Fibroblast of skin of left biceps (primary cell): ENCODE measurements at places on chromosomes 1 and 21.

DNA sequence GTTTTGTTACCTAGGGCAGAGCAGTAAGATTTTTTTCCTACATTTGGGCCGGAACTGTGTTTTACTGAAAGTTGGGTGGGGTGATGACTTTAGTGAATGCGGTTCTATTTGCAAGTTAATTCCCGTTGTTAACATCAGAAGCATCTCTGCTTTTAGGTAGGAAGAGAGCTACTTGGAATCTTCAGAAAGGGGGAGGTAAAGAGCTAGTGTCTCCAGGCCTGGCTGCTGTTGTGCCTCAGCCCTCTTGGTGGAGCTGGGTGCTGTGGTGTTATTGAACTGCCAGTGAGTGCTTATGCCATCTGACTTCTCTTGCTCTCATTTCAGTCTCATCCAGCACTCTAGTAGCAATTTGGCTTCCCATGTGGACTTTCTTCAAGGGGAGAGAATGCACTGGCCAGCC lies 3.4 kb downstream of the KDM4A start:
- DNase-seq, result no peak

DNA sequence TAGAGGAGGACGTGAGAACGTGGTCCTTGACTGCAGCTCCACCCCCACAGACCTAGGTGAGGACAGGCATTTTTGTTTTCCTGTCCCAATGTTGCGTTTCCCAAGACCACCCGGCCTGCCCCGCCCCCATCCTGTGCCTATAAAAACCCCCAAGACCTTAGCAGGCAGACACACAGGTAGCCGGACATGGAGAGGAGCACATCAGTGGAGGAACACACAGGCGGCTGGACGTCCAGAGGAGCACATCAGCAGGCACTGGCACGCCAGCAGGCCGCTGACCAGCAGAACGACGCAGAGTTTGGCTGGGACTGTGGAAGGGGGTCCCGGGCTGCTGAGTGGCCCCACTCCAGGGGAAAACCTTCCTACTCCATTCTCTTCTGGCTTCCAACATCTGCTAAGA lies 12.7 kb upstream of the HMGCL start:
- DNase-seq, result no peak

- DNase-seq, result peak; percentile 98
Observed at GRCh38 chr1:7299329-7299799, 471.7 kb upstream of the VAMP3 start.

DNA sequence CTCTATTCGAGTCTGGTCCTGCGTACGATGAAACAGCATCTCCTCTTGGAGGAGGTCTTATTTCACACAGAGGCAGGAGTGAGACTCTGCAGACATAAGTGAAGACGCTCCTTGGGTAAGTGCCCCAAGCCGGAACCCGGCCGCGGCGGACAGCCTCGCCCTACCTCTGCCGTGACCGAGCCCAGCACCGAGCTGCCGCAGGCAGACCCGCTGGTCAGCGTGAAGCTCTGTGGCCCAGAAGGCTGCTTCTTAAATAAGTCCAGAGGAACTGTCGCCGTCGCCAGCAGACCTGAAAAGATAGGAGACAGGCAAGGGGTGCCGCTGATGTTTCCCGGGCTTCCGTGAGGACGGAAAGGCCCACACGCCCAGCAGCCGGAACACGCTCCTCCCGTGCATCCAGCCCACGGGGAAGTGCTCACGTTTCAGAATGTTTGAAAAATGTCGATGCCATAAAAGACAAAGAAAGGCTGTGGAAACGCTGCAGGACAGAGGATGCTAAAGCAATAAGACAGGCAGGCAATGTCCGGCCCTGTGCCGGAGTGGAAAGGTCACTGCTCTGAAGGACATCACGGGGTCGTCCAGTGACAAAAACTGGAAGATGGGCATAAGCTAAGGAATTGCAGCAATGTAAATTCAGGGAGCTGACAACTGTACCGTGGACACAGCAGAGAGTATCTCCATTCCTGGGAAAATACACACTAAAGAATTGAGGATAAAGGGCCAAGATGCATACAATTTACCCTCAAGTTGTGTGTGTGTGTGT lies 28.5 kb upstream of the PRDM15 start:
- no peak for DNase-seq

- no peak for DNase-seq
Observed at GRCh38 chr1:200030791-200031190, 3.3 kb downstream of the NR5A2 start.

GRCh38 chr1:39132505-39133339 lies 71.8 kb upstream of the MACF1 start:
- DNase-seq, result no peak

DNA sequence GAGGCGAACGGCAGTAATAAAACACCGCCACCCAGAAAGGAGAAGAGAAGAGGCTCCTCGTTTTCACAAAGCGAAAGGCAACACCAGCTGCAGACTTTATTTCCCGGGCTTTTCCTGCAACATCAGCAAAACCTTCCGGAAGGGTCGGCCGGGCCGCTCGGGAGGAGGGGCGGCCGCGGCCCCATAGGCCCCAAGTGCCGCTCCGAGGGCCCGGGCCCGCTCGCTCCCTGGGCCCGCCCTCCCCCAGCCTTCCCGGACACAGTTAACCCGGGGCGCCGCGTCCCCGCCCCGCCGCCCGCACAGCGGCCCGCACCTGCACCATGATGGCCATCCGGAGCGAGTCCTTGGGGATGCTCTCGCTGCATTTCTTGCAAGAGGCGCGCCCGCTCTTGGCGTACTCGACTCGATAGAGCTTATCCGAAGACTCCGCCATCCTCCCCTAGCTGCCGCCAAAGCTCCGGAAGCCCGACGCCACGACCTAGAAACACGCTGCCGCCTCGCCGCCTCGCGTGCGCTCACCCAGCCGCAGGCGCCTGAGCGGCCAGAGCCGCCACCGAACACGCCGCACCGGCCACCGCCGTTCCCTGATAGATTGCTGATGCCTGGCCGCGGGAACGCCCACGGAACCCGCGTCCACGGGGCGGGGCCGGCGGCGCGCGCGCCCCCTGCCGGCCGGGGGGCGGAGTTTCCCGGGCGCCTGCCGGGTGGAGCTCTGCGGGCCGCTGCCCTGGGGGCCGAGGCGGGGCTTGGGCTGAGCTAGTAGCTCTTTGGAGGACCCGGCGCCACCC lies at the start of gene PARP1:
Gene PARP1 (minus strand): TSS at position 597 of the 788 bp plus-strand sequence. CDS start 164 bp downstream, at position 433.
- DNase-seq, result peak; percentile 61

DNA sequence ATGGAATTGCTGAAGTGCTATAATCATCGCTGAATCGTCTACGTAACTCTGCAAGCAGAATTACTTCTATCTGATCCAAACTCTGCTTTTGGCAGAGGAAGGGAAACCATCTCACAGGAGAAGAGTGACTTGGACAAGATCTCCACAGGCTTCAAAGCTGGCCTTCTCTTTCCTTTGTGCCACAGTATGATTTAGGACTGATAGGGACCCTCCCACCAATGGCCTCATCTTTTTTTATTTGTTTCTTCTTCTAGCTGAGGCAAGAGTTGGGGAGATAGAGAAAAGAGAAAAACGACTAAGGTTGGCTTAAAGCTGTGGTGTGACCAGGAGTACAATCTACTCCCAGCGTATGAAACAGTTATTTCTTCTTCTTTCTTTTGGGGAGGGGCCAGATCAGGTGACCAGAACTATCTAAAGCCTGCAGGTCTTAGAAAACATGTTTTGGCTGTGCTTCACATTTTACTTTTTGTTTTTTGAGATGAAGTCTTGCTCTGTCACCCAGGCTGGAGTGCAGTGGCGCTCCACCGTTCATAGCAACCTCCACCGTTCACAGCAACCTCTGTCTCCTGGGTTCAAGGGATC lies 35.0 kb downstream of the ZNF496 start:
- DNase-seq, result no peak

- no peak for DNase-seq
Observed at GRCh38 chr1:230808281-230808872, 59.9 kb downstream of the C1orf198 start.

GRCh38 chr1:20158358-20159070 lies 19.4 kb downstream of the PLA2G2F start:
- no peak for DNase-seq

- DNase-seq, result peak; percentile 39
Observed at GRCh38 chr1:61491497-61491896, 233.4 kb downstream of the TM2D1 start.

DNA sequence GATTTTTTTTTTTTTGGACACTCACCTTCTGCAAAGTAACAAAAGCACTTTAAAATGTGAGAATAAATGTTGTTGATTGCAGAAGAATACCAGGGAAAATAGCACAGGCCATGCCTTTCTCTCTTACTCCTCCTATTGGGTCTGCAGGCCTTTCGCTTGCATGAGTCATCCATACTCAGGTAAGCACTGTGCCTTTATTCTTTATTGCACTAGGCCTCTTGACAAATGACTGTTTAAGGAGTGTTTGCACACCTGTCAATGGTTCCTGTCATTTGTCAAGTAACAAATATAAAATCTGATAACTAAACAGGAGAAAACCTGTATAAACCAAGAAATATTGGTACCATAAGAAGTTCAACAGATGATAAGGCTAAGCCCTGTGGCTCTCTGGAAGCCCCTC lies 106.5 kb downstream of the RGS7 start:
- no peak for DNase-seq

DNA sequence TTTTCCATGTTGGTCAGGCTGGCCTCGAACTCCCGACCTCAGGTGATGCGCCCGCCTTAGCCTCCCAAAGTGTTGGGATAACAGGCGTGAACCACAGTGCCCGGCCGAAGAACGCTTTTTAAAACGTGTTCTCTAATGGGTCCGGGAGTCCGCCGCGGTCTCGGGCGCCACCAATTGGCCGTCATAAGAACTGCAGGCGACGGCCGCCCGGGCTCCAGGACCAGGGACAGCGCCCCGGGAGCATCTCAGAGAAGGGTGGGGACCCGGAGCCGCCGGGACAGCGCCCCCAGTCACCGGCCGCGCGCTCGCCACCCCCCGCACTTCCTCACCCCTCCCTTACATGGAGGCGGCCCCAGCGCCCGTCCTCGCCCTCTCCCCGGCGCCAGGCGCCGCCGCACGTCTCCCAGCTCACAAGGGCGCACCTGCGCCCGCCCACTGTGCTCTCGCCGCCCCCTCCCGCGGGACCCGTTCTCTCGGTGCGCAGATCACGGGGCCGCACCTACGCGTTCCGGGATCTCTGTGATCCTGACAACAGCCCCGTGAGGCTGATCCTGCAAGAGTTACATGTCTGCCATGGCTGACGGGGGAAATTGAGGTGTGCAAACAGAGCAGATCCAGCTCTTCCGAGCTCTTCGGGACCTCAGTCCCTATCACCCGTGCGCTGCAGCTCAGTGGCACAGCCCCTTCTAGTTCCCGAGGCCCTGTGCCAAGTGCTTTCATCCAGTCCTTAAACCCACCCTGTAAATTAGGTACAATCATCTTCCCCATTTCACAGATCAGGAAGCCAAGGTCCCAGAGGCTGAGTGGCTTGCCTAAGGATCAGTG lies 9.8 kb downstream of the RAP1GAP start:
- no peak for DNase-seq

GRCh38 chr21:45333583-45334121 lies 46.0 kb upstream of the POFUT2 start:
- no peak for DNase-seq

DNA sequence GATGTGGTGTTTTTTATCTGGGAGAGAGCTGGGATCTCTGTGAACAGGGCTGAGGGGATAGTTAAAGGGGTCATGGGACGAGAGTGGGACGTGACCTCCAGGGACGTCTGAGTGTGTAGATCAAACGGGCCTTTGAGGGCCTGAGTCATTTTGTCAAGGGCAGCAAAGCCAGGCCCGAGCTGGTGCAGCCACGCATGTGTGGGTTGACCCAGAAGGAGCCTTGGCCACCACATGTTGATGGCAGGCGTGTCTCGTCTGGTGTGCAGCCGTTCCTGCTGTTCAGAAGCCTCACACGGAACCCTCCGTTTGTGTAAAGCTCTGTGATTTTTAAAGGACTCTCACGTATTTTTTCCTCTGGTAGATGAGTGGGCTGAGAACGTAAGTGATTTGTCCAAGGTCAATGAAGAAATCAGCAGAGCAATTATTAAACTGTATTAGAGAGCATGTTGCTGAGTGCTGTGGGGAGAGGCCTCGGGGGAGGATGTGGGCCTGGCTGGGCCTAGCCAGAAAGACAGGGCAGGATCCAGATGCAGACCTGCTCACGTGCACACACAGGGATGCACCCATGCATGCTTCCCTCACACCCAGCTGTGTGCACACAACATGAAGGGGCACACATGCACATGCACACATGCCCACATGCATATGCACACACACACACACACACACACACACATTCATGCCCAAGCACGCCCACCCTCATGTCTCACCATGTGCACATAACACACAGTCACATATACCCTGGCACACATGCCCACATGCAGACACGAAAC lies 89.8 kb downstream of the AJAP1 start:
- no peak for DNase-seq

DNA sequence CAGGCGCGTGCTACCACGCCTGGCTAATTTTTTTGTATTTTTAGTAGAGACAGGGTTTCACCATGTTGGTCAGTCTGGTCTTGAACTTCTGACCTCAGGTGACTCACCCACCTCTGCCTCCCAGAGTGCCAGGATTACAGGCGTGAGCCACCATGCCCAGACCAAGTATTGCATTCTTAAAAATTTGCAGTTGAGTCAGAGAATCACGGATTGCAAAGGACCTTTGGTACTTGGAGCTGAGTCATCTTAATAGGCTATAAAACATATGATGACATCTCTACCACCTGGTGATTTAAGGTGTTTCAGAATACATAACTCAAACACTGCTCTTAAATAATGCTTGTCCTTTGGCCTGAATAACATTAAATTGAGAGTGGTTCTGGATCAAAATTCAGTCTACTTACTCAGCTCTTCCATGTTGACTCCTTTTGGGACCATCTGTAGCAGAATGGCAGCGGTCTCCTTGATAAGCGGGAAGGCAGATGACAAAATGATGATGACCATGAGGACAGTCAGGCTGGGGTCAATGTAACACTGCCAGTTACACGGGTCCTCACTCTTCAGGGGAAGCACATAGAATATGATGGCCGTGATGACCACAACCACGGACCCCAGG lies 10.4 kb downstream of the SLC30A10 start:
- DNase-seq, result no peak

DNA sequence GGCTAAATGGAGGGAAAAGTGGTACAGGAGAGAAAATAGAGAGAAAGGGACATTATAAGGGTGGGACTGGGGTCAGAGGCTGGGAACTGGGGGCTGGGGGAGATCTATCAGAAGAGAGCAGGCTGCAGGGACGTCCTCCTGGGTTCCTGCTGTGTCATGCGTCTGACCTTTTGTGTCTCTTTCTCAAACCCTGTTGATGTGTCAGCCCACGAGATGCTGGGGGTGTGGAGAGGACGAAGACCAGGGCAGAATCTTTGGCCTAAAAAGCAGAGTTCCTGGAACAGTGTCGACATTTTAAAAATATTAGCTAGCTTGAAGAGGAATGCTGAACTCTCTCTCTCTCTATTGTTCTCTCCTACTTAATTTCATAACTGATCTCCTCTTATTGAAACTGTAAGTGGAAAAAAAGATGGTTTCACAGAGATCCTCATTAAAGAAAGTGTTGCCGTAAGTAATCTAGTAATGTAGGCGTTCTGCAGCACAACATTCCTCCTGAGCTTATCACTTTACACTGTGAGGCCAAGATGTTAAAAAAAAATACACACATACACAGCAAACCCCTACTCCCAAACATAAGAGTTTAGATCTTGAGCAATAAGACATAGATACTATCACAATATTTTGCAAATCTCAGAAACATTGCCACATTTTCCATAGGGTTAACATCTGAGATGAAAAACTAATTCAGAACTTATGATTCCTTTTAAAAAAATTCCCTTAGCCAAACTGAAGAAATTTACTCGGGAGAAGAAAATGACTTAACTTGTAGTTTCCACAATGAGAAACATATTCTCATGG lies 52.6 kb downstream of the RUNX1 start:
- peak; percentile 83 for DNase-seq
